ENCODE measurements at places on chromosomes 6 and 20.

DNA sequence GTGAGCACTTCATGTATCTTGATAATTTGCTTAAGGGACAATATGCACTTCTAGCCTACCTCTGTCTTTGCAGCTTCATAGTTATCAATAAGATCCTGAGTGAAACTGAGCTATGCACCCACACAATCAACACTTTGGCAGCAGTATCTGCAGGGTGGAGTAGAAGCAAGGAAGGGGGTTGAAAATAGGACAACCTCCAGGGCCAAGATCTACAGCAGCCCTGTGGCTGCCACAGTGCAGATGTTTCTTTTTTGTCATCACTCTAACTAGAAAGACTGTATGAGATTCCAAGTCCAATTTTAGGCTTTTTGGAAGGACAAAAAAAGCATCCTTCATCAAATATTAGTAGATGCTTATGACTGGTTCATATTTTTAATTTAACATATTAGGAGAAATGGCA is 336.1 kb upstream of the CITED2 start:
- DNase-seq = no peak

- no peak for DNase-seq
Measured at GRCh38 chr6:52697903-52698302, 27.0 kb downstream of the TMEM14A start.

- no peak for DNase-seq
Measured at GRCh38 chr6:54737247-54737646, 109.3 kb upstream of the FAM83B start.

GRCh38 chr6:13488015-13488895 is 855 bp upstream of the GFOD1 start:
- DNase-seq = no peak

DNA sequence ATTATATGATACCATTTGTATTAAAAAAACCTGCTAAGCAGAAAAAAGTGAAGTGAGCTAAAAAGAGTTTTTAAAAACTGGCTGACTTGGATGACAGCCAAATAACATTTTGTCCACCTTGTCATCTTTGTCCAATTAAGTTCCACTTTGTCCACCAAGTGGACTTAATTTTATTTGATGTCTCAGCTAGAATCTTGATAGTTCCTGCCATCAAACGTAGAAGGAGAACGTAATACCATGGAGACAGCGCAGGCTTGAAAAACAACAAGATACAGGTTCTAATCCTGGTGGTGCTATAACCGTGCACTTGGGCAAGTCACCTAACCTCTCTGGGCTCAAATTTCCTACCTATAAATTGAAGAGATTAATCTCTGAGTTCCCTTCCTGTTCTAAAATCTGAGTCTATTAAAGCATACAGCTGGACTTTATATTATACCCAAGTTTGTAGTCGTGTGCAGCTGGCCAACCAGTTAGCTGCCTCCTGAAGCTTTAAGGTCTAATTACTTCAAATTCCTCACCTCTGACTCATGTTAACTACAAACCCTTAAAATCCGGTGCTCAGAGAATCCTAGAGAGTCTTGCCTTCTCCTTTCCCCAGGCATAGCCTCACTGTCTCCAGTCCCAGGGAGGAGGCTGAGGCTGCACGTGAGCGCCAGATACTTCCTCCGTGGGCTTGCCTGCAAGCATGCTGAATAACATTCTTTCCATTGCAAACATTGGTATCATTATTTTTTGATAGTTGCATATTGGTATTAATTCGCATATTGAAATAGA is 16.8 kb downstream of the TMEM244 start:
- DNase-seq = no peak

GRCh38 chr6:134097114-134097707 is 44.8 kb upstream of the SLC2A12 start:
- peak; percentile 91 for DNase-seq

DNA sequence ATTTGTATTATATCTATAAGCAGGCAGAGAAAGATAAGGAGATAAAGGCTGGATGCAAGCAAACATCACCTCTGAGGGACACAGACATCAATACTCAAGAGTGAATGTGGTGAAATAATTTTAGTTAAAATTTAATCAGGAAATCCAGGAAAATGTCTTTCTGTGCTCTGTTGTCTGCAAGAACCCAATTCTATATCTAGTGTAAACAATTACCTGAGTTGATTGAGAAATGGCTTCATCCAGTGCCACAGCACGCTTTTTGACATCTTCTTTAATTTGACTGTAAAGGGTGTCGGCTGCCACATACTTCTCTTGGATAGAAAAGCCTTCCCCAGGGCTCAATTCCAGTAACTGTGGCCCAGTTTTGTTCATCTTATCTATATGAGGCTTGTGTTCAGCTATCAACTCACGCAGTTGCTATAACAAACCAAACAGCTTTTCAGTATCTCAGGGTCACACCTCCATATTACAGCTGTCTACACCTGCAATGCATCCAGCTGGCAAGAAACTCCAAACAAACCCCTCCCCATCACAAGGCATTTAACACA is 131.6 kb downstream of the DST start:
- no peak for DNase-seq
